ENCODE measurements at places on chromosomes 16 and 17.

- DNase-seq: no peak
Measured at GRCh38 chr16:57996406-57997175, 3.9 kb downstream of the ZNF319 start.

DNA sequence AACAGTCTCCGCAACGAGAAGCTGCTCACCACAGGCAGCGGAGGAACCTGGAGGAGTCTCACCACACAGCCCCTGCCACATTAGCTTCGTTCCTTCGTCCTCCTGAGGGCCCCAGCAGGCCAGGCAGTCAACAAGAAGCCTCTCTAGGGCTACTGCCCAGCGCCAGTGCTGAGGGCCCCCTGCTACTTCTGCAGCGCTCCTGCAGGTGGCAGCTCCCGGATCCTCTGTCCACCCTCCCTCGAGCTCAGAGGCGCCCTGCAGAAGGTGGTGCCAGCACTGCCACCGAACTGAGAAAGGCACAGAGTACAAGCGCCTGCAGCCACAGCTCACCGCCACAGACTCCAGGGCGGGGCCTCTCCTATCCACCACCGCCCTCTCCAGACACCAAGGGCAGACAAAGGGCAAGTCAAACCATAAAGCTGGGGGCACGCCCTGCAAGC lies 27.3 kb downstream of the KDM8 start:
- DNase-seq: peak; percentile 58

DNA sequence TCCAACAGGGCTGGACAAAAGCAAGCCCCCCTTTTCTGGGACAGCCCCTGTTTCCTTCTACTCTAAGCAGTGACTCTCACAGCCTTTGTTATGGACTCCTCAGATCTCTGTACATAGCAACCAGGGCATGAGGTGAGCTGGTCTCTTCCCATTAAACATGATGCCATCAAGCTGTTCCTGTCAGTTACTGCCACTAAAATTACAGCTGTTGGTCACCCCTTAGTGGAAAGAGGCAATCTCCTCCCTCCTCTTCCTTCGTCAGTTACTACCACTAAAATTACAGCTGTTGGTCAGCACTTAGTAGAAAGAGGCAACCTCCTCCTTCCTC lies 95.2 kb upstream of the SMIM36 start:
- no peak for DNase-seq

GRCh38 chr17:33819539-33819938 lies 435.5 kb upstream of the CCL2 start:
- DNase-seq: no peak

DNA sequence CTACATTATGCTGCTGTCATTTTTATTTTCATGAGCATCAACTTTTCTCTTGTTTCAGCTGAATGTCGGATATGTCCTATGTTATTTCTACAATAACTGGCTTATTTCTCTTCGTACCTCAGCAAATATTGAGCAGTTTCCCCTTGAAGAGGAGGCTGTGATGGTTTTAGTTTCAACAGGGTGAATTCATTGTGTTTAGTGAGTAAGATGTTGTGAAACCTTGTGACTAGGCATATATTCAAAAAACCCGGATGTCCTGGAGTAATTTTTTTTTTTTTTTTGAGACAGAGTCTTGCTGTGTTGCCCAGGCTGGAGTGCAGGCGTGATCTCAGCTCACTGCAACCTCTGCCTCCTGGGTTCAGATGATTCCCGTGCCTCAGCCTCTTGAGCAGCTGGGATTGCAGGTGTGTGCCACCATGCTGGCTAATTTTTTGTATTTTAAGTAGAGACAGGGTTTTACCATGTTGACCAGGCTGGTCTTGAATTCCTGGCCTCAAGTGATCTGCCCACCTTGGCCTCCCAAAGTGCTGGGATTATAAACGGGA lies 11.1 kb downstream of the CPD start:
- no peak for DNase-seq

DNA sequence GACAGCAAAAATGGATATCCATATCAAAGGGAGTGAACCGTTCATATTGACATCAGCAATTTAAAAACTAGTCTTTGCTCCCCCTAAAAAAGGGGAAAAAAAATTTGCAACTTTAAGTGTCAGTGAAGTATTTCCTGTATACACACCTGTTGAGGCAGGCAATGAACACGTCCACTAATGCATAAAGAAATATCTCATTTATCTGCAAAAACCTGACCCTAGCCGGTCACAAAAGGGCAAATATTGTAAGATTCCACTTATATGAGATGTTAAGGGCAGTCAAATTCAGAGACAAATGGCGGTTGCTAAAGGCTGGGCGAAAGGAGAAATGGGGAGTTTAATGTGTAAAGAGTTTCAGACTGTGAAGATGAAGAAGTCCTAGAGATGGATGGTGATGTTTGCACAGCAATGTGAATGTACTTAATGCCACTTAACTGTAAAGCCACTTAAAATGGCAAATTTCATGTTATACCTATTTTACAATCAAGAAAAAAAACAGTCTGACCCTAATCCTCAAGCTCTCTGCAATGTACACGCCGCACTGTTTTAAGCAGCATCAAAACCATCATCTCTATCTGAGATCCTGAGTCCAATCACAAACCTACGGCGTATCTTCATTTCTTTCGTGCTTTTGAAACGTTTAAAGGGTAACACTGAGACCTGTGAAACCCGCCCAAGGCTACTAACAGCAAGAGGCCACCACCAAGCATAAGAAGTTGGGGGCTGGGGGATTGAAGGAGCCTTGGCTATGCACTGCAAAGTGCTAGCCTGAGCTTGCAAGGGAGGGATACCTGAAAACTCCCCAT lies 1.1 kb downstream of the PARN start:
- peak; percentile 23 for DNase-seq

- no peak for DNase-seq
Measured at GRCh38 chr17:39551879-39552278, 55.8 kb downstream of the NEUROD2 start.

DNA sequence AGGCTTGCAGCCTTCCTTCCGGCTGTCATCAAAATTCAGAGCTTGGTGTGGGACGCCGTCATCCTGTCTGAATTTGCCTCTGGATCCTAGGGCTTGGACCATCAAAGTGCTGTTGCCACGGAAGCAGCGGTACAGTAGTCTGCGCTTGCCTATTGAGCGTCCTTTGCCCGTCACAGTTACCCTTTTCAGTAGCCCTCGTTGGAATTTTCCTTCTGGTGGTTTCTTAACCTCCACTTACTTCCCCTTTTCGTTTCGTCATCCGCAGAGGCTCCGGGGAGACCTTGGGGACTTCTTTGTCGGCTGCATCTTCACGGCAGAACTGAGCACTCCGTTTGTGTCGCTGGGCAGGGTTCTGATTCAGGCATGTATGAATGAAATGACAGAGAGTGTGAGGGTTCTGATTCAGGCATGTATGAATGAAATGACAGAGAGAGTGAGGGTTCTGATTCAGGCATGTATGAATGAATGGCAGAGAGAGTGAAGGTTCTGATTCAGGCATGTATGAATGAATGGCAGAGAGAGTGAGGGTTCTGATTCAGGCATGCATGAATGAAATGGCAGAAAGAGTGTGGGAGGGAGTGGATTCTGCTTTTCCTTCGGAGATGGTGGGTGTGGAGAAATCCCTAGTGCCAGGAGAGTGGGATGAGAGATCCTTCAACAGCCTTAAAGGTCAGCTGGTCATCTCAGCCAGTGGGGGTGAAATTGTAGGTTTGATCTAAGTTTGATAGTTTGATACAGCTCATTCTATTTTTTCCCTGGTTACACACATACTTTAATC lies 8.0 kb downstream of the TLCD3A start:
- DNase-seq: peak; percentile 7

DNA sequence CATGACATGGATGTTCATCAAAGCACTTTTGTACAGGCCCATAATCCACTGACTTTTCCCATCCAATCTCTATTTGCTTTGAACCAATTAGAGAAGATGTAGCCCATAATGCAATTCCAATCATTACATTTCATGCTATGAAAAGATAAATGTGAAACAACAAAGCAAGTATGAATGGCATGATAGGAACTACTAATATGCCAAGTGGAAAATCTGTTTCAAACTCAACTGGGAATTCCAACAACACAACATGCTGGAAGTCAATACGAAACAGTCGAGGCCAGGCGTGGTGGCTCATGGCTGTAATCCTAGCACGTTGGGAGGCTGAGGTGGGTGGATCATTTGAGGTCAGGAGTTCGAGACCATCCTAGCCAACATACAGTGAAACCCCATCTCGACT lies 39.6 kb upstream of the TMEM97 start:
- DNase-seq: no peak

DNA sequence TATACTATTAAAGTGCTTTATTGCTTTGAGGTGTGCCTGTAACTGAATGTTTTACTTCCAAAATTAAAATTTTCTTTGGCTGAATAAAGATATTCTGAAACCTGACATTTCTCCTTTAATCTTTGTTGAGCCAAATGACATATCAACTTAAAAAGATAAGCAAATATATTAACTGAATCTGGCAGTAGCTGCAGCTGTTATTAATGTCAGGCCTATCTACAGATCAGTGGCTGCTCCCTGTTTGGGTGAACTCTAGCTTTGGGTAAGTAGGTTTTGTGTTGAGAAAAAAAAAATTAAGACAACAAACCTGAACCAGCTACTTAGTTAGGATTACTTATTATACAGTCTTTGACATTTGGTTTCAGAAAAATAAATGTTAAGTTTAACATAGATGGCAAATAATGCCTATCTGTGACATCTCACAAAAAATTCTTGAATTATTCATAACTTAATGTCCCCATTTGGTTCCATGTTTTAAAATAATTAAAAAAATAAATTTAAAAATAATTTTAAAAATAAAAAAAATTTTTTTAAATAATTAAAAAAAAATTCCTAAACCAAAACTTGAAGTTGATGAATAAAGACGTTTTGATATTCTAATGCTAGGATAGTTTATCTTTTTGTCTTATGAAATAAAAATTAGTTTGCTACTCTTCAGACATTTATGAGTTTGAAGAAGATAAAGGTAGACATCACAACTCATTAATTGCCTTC lies 19.8 kb downstream of the CPD start:
- DNase-seq: no peak

GRCh38 chr17:44220213-44221083 lies 973 bp upstream of the UBTF start:
- peak; percentile 66 for DNase-seq

Data from RPMI8226 (cell line).